ENCODE measurements at places on chromosomes 1 and 21.

GRCh38 chr1:111139956-111140679 lies at the start of the genes CEPT1 and DRAM2:
TSS of gene CEPT1 (plus strand) at chr1:111140223. CDS start at chr1:111147715, 7,492 bp downstream.
TSS of gene DRAM2 (minus strand) at chr1:111140093. CDS start at chr1:111131554, 8,539 bp downstream.
- DNase-seq = peak; percentile 97

DNA sequence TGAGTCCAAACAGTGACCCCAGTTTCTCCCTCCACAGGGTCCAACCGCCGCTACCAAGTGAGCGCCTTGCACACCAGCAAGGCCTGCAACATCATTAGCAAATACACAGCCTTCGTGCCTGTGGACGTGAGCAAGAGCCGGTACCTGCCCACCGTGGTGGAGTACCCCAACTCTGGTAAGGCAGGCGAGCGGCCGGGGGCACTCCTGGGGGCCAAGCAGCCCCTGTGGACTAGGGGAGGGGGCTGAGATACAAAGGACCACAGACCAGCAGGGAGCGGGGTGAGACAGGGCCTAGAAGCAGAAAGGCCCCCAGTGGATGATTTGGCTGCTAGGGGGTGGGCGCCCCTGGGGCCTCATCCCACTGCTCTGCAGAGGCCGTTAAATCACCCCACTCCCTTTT lies 54.7 kb downstream of the VWA5B1 start:
- DNase-seq = no peak

DNA sequence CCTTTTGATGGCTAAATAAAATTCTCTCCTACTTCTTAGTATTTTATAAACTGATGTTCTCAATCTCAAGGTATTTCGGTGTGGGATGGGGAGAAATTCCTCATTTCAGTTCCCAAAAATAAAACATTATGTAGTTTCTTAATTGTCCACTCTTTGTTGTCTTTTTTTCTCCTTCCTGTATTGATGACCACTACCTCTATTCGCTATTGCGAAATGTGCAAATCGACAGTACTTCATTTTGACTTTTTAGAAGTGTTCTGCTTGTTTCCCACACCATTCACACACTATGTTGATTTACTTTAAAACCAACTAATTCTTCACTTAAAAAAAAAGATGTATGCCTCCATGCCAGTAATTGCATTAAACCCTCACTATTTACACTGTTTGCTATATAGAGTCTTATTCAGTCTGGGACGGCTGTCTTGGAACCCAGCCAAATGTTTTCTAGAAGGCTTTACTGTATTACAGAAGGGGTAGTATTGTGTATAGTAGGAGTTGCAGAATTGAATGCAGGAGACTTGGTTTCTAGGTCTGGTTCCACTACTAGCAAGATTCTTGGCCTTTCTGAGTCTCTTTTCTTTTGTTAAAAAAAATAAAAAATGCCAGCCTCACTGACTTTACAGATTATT lies 5.6 kb downstream of the RNF2 start:
- DNase-seq = no peak

- DNase-seq = no peak
Measured at GRCh38 chr1:111631502-111631901, 11.9 kb downstream of the RAP1A start.

DNA sequence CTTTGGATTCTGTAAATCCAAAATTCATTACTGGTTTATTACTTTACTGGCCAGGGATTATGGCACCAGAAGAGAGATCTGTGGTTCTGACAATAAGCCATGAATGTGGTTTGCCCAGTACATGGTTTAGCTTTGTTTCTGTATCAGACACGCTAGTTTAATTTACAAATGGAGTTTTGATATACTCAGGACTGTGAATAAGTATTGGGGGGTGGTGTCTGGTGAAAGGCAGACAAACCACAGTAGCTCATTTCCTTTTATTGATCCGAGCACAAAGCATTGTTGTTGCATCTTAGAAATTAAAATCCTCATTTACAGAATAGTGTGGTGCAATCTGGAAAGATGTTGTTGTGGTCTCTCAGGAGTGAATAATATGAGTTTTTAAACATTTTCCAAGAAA lies 96.0 kb downstream of the ST6GALNAC3 start:
- no peak for DNase-seq

DNA sequence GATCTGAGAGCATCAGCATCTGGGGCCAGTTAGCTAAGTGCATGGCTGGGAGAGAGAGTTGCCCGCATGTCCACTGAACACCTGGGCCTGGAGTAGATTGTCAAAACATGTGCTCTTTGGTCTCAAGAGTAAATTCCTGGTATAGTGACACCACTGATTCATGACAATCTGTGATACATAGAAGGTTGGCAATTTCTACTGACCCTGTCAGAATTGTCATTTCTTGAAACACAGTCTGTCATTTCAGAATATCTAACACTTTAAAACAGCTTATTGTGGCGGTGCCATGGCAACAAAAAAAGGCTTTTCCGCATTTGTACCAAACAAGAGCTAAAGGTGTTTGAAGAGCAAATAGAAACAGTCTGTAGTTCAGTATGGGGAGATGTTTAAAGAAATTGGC lies 186.4 kb upstream of the FAM78B start:
- DNase-seq = no peak

DNA sequence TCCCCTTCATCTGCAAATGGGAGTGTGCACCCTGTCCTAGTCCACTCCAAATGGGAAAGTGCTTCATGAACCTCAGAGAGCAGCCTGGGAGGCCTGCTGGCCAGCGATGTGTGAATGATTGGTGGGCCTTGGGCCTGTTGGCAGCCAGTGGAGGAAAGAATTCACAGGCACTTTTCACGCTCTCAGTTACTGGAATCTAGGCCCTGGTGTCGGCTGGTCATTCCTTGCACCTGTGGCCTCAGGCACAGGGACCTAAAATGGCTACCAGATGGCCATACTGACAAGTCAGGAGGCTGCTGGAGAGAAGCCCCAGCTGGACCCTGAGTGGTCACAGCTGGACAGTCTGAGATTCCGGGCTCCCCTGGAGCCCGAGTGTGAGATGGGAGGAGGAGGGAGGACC lies 18.4 kb upstream of the EDN2 start:
- no peak for DNase-seq

DNA sequence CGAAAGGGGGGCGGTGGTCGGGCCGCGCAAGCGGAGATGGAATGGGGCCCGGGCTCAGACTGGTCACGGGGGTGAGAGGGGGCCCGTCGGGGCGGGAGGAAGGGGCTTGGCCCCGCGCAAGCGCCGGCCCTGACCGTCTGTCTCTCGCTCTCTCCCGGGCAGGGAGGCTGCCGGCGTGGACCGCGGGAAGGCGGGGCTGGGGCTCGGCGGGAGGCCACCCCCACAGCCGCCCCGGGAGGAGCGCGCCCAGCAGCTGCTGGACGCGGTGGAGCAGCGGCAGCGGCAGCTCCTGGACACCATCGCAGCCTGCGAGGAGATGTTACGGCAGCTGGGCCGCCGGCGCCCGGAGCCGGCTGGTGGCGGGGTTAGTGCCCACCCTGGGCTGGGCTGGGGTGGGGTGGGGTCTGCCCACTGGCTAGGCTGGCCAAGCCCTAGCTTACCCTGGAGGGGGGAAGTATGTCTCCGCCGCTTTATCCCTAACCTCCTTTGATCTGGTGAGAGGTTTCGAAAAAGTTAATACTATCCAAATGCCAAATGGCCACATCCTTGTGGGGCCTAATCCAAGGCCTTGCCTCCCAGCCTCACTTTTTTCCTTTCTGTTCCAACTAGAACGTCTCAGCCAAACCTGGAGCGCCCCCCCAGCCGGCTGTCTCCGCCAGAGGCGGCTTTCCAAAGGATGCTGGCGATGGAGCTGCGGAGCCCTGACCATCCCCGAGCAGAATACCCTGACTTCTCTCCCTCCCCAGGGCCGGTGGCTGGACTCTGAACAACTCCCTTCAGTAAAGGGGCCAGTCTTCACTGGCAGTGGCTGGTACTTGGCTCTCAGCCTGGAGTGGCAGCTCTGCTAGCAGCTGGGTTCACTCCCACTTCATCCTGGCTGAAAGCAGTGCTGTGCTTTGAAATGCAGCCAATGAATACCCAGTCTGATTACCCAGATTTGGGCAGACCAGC lies 636 bp upstream of the YRDC start:
- DNase-seq = peak; percentile 37

DNA sequence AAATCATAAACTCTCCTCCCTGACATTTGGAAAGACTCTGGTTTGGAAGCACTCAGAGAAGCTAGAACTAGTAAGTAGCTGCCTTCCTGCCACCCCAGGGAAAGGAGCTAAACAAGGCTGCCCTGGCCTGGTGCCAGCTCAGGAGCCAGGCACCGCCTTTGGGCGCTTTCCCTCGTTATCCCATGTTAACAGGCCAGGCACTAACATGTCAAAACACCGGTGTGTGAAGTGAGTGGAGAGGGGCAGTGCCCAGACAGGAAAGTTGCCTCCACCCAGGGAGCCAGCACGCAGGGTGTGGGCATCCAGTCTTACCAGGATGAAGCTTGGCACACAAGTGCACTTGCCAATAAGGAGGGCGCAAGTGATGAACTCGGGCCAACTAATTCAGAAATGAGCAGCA lies 346.8 kb downstream of the RRAGC start:
- no peak for DNase-seq

- DNase-seq = no peak
Measured at GRCh38 chr1:206636671-206637070, 1.3 kb downstream of the DYRK3 start.

GRCh38 chr1:53197291-53198200 lies 922 bp downstream of the CPT2 start:
- no peak for DNase-seq

- DNase-seq = no peak
Measured at GRCh38 chr1:239302696-239303095, 83.7 kb upstream of the CHRM3 start.

- no peak for DNase-seq
Measured at GRCh38 chr1:91161749-91162148, 139.9 kb upstream of the ZNF644 start.

DNA sequence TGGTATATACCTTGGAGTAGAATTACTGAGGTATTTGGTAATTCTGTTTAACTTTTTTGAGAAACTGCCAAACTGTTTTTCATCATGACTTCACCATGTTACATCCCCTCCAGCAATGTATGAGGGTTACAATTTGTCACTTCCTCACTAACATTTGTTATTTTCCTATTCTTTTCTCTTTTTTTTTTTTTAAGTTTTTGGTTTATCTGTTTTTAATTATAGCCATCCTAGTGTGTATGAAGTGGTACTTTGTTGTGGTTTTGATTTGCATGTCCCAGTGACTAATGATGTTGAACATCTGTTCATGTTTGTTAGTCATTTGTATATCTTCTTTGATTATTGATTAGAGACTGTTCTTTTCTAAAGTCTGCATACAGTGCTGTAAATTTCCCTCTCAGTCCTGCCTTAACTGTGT lies 147.3 kb downstream of the HS2ST1 start:
- peak; percentile 58 for DNase-seq

GRCh38 chr1:242651817-242652216 lies 127.3 kb upstream of the PLD5 start:
- DNase-seq = peak; percentile 14

GRCh38 chr1:11045428-11046269 lies 1.4 kb downstream of the MASP2 start:
- no peak for DNase-seq

GRCh38 chr1:77468257-77468948 lies 186.6 kb downstream of the AK5 start:
- DNase-seq = no peak
